Left kidney (tissue), 8 donors: ENCODE measurements at places on chromosomes 7 and 10. TPM values are rescaled to one million over a fixed set of nuclear protein-coding genes. Genes with fewer than 3 reads are reported as not detected.

Gene KBTBD2
- 69.2 TPM for polyA plus RNA-seq

GRCh38 chr10:127063762-127064161 is 132.6 kb downstream of the INSYN2A start:
- no peak for DNase-seq

GRCh38 chr7:33379891-33380525 is 250.6 kb downstream of the BBS9 start:
- DNase-seq = no peak

GRCh38 chr7:85695533-85695932 is 508.7 kb upstream of the SEMA3D start:
- DNase-seq = no peak

Gene PRPS1L1
- polyA plus RNA-seq = not detected

DNA sequence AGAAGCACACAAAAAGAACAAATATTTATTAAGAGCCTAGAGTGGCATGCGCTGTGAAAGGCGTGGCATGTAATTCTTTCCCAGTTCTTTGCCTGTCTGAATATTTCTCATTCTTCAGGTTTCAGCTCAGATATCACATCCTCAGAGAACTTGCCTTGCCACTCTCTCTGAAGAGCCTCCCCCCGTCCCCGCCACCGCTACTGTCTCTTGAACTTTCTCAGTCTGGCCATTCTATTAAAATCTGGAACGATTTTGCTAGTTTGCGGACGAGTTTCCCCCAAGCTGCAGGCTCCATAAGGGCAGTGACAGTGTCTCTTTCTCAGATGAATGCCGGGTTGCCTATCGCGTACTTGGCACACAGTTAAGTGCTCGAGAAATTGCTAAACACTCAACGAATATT is 787 bp upstream of the PLEKHA1 start:
- peak; percentile 41 for DNase-seq

- no peak for DNase-seq
These were observed 153.7 kb downstream of the GALNT17 start for GRCh38 chr7:71285571-71286145.

GRCh38 chr7:71652510-71652909 is 520.6 kb downstream of the GALNT17 start:
- DNase-seq = no peak

GRCh38 chr7:124247691-124248090 is 214.8 kb upstream of the TMEM229A start:
- no peak for DNase-seq

DNA sequence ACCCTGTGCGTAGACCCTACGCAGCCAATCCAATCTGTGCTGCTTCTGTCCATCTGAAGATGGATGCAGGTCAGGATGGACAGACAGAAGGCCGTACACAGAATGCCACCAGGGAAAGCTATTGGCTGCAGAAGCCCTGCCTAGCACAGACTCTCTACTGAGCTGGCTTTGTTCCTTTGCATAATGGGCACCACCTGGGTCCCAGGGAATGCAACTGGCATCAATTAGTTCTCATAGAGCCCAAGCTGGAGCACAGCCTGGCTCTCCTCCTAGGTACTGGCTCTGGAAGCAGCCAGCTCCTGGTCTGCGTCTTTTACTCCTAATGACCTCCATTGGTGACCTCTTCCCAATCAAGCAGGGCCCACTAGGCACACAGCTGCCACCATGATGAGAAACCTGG is 26.8 kb upstream of the CACUL1 start:
- DNase-seq = no peak

Gene OR9A2
- polyA plus RNA-seq = not detected

DNA sequence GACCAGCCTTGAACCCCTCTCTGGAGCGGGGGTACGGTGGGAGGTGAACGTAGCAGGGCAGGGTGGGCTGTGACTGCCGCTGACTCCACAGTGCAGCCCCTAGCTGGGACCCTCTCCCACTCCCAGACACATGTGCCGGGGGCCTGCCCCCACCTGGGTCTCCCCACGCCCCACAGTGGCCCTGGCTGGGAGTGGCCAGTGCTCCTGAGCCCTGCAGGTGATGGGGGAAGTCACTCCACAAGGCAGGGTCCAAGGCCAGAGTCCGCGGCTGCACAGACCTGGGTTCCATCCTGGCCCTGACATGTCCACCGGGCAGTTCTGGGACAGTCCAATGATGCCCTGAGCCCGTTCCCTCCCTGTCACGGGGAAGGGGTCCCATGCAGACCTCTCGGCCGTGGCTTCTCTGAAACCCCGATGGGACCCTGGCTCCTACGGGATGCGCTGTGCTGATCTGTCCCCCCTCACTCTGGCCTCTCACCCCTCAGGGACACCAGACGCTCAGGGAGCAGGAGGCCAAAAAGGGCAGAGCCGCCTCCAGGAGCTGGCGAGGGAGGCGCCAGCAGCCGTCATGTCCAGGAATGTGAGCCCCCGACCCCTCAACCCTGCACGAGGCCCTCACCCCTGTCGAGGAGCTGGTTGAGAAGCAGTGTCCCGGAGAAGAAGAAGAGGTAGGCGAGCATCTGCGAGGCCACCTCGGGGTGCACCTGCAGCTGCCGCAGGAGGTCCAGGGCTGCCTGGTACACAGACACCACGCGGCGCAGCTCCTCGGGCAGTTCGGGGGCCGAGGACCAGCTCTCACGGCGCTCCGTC is 40.4 kb downstream of the AP5Z1 start:
- no peak for DNase-seq

DNA sequence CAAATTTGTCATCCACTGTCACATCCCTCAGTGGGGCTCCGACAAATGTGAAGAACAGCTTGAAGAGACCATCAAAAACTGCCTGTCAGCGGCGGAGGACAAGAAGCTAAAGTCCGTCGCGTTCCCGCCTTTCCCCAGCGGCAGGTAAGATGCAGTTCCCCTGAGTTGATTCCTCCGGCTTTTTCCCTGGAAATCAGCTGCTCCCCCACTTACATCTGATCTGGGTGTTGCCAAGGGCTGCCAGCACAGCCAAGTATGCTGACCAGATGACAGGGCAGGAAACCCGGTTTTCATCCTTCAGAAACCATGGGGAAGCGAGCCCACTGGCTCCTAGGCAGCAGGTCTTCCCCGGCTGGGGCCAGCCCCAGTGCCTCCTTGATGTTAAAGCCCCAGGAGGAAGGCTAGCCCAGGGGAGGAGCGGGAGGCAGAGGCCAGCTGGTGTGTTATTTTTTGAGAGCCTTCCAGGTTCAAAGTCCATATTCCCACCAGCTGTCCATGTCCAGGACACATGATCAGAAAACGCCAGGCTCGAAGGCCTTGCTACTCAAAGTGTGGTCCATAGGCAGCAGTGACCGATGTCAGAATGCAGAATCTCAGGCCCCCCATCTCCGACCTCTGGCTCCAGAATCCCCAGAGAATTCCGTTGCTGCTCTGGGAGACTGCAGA is 23.4 kb downstream of the AIFM2 start:
- no peak for DNase-seq

GRCh38 chr10:3665316-3665908 is 119.6 kb downstream of the KLF6 start:
- no peak for DNase-seq
